ENCODE measurements at places on chromosomes 13 and 19.
A peak's percentile ranks its signal among the peaks of the same experiment; 100 is the strongest.

DNA sequence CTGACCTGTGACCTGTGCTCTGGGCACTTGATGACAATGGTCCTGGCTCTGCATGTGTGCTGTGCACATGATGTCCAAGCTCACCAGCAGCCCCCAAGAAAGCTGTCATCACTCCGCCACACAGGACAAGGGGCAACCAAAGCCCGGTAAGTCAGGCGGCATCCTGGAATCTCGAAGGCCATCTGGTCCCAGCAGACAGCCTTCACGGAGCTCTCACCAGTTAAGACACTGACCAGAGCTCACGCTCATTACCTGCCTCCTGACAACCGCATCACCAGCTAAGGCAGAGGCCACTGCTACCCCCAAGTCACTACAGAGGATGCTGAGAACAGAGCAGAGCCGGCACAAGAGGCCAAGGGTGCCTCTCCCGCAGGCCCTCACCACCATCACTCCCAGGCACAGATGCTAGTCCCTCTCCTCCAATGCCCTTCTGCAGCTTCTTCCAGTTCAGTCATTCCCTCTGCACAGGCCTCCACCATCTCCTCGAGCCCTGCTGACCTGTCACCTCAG, 10.6 kb downstream of the PPP6R1 start:
- no peak for DNase-seq

GRCh38 chr13:98332691-98333090, 155.6 kb upstream of the RNF113B start:
- DNase-seq = no peak

GRCh38 chr13:82407321-82407720, 1475.0 kb downstream of the SLITRK1 start:
- DNase-seq = no peak

GRCh38 chr13:77836423-77836822, 82.2 kb downstream of the EDNRB start:
- no peak for DNase-seq

GRCh38 chr19:1587872-1588271, 4.8 kb downstream of the MBD3 start:
- DNase-seq = no peak

DNA sequence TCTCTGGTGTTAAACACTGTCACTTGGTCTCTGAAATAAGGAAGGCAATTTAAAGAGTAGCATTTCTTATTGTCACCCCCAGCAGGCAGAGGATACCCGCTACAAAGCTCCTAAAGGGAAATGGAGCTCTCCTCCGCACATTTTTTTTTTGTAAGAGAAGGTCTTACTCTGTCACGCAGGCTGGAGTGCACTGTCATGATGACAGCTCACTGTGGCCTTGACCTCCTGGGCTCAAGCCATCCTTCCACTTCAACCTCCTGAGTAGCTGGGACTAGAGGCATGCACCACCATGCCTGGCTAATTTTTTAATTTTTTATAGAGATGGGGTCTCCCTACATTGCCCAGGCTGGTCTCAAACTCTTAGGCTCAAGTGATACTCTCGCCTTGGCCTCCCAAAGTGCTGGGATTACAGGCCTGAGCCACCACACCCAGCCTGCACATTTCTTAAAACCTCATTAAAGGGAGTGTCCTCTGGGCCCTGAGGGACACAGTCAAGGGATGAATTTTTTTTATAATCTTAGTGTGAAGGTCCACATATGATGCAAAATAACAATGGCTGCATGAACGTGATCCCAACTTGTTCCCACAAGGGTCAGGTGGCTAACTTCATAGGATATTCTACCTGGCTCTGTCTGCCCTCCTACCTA, 32.1 kb downstream of the SLC25A30 start:
- no peak for DNase-seq

- no peak for DNase-seq
Observed at GRCh38 chr13:36954542-36954941, 34.5 kb upstream of the SMAD9 start.

GRCh38 chr13:48233046-48233888, at the start of gene ITM2B:
ITM2B (plus strand) TSS chr13:48233206; CDS start chr13:48233361, 155 bp downstream.
- DNase-seq = peak; percentile 74

- DNase-seq = no peak
Observed at GRCh38 chr13:106367361-106367971, 168.0 kb downstream of the EFNB2 start.

DNA sequence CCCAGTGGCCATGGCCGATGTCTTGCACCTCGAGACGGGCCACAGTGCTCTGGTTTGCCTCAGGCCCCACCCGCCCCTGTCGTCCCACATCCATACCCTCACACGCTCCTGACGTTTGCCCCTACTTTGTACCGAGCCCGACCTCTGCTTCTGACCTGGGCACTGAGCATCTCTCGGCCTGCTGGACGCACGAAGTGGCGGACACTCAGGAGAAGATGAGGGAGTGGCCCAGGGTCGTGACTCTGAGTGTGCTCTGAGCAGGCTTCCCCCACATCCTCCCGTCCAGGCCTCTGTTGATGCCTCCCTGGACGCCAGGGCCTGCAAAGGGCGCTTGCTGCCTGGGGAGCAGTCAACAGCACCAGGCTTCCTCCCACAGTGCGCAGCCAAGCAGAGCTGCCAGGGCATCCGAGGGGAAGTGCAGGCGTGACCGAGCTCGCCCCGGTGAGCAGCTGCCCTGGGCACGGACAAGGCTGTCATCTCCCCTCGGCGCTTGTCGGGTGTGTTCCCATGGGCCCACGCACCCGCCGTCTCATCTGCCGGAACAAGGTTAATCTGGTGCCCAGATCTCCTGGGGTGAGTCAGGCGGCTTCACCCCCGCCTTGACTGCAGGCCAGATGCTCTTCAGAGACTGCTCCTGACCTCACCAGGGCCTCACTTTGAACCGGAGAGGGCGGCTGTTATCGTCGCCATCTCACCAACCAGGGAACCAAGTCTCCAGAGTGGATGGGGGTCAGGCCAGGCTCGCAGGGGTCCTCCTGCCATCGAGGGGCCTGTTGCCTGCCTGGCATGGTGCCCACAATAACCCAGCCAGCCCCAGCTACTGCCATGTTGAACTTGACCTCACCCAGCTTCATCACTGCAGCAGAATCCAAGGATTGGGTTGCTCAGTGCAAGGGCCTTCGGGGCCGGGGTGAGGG, 27.2 kb downstream of the COMP start:
- no peak for DNase-seq

DNA sequence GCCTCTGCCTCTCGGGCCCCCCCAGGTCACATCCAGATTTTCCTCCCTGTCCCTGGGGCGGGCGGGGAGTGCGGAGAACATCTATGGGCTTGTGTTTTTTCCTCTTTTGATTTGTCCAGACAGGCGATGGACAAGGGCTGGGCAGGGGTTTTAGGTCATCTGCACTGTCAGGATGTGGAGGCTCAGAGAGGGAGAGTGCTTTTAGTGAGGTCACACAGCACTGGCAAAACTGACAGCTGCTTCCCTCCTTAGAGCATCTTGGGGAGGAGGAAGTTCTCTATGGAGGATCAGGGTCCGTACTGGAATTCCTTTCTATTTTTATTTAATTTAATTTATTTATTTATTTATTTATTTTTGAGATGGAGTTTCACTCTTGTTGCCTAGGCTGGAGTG, 38.9 kb downstream of the NFIC start:
- no peak for DNase-seq

GRCh38 chr19:34994643-34995541, 5.2 kb upstream of the GRAMD1A start:
- no peak for DNase-seq

GRCh38 chr13:53104136-53104535, 75.5 kb downstream of the OLFM4 start:
- no peak for DNase-seq

DNA sequence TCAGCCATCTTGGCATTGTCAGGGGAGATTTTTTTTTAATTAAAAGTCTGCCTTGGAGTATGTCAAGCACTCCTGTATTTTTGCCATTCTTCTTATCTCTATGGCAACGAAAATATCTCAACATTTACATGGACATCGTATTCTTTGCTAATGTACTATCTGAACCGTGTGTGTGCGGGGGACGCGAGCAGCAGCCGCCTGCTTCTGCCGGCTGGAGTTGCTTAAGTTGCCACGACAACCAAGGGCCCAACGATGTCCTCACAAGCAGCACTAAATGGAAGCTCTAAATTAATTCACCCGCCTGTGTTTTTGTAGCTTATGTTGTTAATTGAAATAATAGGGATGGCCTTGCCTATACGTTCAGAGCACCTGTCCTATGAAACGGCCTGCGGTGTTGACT, 309.5 kb downstream of the TEX29 start:
- no peak for DNase-seq

GRCh38 chr19:48724796-48725753, 5.5 kb upstream of the MAMSTR start:
- no peak for DNase-seq

DNA sequence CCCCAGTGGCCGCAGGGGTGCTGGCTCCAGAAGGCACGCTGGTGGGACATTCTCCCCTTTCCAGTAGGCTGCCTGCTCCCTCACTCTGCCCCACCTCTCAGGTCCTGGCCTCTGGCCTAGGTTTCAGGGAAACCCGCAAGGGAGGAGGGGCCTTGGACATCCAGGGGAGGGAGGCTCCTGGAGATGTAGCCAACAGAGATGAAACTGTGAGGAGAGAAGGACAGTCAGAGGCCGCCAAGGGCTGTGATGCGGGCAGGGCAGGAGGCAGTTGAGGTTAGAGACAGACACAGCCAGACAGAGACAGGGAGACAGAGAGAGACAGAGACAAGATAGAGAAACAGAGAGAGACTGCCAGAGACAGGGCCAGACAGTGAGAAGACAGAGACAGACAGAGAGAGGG, 127.7 kb downstream of the UQCRFS1 start:
- DNase-seq = no peak

DNA sequence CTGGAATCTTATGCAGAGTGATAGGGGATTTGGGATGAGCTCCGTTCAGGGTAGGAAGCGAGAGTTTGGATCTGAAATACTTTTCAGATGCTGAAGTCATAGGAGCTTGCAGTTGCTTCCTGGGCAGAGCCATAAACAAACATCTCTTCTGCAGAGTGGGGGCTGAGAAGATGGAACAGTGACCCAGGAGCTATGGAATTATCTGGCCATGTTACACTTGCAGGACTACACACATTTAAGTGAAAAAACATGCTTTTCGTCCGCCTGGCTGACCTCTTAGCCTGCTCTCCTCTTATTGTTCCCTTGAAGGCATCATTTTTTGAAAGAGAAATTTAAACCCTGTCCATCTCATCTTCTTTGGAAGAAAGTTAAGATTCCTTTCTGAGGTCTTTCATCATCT, 40.7 kb downstream of the PSG11 start:
- no peak for DNase-seq

GRCh38 chr19:55497763-55498162, 9.5 kb downstream of the SSC5D start:
- DNase-seq = no peak

DNA sequence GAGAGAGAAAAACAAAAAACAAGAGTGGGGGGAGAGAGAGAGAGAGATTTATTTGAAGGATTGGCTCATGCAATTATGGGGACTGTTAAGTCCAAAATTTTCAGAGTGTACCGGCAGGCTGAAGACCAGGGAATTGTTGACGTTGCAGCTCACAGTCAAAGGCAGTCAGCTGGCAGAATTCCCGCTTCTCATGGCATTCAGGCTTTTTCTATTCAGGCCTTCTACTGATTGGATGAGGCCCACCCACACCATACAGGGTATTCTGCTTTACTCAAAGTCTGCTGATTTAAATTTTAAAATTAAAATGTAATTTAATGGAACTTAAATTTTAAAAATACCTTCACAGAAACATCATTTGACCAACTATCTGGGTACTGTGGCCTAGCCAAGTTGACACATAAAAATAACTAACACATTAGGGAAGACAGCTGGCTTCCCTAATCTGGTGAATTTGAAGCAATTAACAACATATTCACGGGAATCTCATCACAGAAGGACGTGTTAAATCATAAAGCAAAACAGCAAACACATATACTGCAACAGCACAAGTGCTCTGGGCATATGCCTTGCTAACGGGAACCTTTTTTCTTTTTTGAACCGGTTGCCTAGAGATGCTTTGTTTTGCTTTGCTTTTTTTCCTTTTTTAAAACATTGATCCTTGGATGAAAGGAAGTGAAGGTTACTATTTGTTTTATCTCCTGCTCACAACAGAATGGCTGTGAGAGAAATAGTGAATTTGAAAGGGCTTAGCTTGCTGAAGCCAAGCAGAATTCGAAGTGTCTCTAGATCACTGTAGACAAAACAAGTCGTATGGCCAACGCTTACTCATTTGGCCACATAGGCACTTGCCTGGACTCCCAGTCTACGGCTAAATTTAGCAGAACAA, 505.1 kb downstream of the IRS2 start:
- DNase-seq = no peak

GRCh38 chr19:56099638-56100539, 21.2 kb downstream of the ZNF787 start:
- no peak for DNase-seq

GRCh38 chr13:109740721-109741120, 45.7 kb downstream of the IRS2 start:
- no peak for DNase-seq

GRCh38 chr19:30090476-30090875, 148.4 kb downstream of the URI1 start:
- DNase-seq = no peak

GRCh38 chr13:49584771-49585182, 581 bp downstream of the RCBTB1 start:
- no peak for DNase-seq

DNA sequence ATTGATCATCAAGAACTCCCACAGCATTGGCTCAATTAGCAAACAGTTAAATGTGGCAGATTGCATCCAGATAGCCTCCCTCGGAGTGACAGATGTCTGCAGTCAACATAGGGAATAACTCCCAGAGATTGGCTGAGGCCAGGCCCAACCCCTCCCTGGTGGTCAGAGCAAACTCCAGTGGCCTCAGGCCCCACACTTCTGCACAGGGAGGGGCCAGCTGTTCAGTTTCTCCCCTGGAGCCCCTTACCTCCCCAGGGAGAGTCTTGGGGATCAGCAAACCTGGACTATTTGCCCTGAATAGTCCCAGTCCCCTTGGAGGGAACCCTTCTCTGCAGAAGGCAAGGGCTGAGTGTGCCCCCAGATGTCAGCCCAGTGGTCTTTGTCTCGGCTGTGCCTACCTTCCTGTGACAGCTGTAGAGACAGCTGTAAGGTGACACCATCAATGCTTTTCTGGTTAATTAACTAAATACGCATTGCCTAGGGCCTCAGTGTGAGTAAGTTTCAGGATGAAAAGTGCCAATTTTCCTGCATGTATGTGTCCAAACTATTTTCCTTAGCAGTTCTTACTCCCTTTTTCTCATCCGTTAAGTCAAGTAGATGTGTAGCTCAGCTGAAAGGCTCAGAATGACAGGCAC, 102.7 kb upstream of the UQCRFS1 start:
- DNase-seq = no peak

Data from activated CD4-positive, alpha-beta T cell treated with anti-CD3 and anti-CD28 coated beads for 48 hours (primary cell).